ENCODE measurements at places on chromosomes 4 and X. TPM values are rescaled to one million over a fixed set of nuclear protein-coding genes. Genes with fewer than 3 reads are reported as not detected.

The TECRL gene
- total RNA-seq: not detected

The TCEANC gene
- 0.75 TPM for total RNA-seq

The ZNF518B gene
- total RNA-seq: 27.0 TPM

The DUSP21 gene
- not detected for total RNA-seq

The GAGE12F gene
- total RNA-seq: not detected

The HELT gene
- not detected for total RNA-seq

The HMX1 gene
- total RNA-seq: not detected

The ENPP6 gene
- total RNA-seq: not detected

The PABPC1L2A gene
- not detected for total RNA-seq

The FAM47A gene
- total RNA-seq: not detected

The XK gene
- 0.24 TPM for total RNA-seq

The CXorf49 gene
- total RNA-seq: not detected

The FOXP3 gene
- total RNA-seq: 0.11 TPM

The TKTL1 gene
- not detected for total RNA-seq

The TSPAN7 gene
- 0.28 TPM for total RNA-seq

The ARX gene
- not detected for total RNA-seq

The CXCL1 gene
- 27.5 TPM for total RNA-seq

The DNAAF6 gene
- total RNA-seq: not detected

The S100G gene
- not detected for total RNA-seq

The RXFP1 gene
- total RNA-seq: not detected

The TAF7L gene
- total RNA-seq: not detected

The ODAPH gene
- 0.53 TPM for total RNA-seq

The CYP4V2 gene
- total RNA-seq: 10.3 TPM

The SH3RF1 gene
- 19.5 TPM for total RNA-seq

The SSX4B gene
- total RNA-seq: not detected

The SH3D19 gene
- 39.4 TPM for total RNA-seq

The UVSSA gene
- 6.5 TPM for total RNA-seq

The KLB gene
- 0.03 TPM for total RNA-seq

The CNKSR2 gene
- 0.78 TPM for total RNA-seq

The AWAT2 gene
- not detected for total RNA-seq

The RRAGB gene
- 7.1 TPM for total RNA-seq
